Sigmoid colon (tissue), 7 donors: ENCODE measurements at places on chromosomes 6 and 20. TPM values are rescaled to one million over a fixed set of nuclear protein-coding genes. Genes with fewer than 3 reads are reported as not detected.

The C20orf202 gene
- polyA plus RNA-seq, result not detected

The BPI gene
- not detected for polyA plus RNA-seq

The EDN1 gene
- polyA plus RNA-seq, result 9.8 TPM

The KCNK16 gene
- not detected for polyA plus RNA-seq

The PLAGL1 gene
- 16.2 TPM for polyA plus RNA-seq

The SIRPB2 gene
- 1.2 TPM for polyA plus RNA-seq

The C6orf132 gene
- polyA plus RNA-seq, result 38.5 TPM

The GLP1R gene
- not detected for polyA plus RNA-seq

The SLC22A3 gene
- 3.3 TPM for polyA plus RNA-seq

The RREB1 gene
- polyA plus RNA-seq, result 9.9 TPM
